Parietal lobe (tissue), 2 donors: ENCODE measurements at places on chromosomes 3 and 15. TPM values are rescaled to one million over a fixed set of nuclear protein-coding genes. Genes with fewer than 3 reads are reported as not detected.

Gene C3orf49
- not detected for total RNA-seq

Gene STRIT1
- not detected for total RNA-seq

Gene KBTBD12
- total RNA-seq, result 3.8 TPM

Gene TUBGCP4
- total RNA-seq, result 25.7 TPM

Gene HYKK
- 1.3 TPM for total RNA-seq

Gene ACTC1
- total RNA-seq, result under 0.01 TPM

Gene CPNE4
- 12.2 TPM for total RNA-seq

Gene CFAP20DC
- total RNA-seq, result 4.1 TPM

Gene TTLL13
- total RNA-seq, result not detected

Gene ERC2
- 87.3 TPM for total RNA-seq

Gene MAP4
- 200 TPM for total RNA-seq

Gene PTPN23
- 53.5 TPM for total RNA-seq
